ENCODE measurements at places on chromosomes 5 and 9.

DNA sequence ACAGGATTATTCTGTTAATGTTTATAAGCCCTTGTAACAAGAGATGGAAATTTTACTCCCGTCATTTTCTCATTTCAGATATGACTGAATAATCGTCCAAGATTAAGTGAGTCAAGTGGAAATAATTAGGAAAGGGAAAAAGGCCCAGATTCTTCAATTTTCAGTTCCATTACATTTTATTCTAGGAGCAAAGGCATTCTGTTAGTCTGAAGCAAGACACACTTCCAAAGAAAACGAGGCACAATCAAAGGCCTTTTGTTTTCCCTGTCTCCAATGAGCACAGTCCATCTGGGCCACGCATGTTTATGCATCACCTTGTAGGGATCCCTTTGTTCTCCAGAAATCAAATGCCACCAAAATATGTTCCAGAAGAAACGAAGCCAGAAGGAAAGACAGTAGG is 382.9 kb upstream of the RFX3 start:
- DNase-seq: no peak

- DNase-seq: no peak
Observed at GRCh38 chr9:99929652-99930051, 23.2 kb downstream of the STX17 start.

DNA sequence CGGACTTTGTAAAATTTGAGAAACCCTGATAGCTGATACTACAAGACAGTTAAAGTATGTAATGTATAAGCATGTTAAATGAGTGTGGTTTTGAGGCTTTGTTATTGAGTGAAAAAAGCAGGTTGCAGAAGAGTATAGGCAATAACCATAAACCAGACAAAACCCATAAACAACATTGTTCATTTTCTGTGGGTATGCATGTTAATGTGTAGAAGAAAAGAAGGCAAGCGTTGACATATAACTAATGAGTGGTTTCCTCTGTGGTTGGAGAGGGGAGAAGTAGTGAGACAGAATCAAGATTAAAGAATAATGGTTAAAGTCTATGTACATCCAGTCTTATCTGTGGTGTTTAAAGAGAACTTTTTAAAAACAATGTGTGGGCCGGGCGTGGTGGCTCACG is 26.2 kb downstream of the RAD23B start:
- no peak for DNase-seq

DNA sequence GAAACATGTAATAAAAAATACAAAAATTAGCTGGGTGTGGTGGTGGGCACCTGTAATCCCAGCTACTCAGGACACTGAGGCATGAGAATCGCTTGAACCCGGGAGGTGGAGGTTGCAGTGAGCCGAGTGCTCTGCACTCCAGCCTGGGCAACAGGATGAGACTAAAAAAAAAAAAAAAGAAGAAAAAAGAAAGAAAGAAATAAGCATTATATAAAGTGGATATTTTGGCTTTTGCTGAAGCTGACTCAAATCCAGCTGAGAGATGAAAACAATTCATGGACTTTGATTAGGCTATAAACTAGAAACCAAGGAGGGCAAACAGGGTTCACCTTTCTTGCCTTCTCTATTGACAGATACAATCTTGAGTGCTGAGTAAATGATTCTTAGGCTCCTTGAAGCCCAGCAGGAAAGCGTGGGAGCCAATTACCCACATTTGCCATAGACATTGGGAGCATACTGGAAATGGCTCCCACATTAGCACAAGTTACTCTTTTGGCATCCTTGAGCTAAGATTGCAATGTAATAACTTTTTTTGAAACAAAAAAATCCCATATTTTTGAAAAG is 2.4 kb upstream of the BTF3 start:
- DNase-seq: no peak

DNA sequence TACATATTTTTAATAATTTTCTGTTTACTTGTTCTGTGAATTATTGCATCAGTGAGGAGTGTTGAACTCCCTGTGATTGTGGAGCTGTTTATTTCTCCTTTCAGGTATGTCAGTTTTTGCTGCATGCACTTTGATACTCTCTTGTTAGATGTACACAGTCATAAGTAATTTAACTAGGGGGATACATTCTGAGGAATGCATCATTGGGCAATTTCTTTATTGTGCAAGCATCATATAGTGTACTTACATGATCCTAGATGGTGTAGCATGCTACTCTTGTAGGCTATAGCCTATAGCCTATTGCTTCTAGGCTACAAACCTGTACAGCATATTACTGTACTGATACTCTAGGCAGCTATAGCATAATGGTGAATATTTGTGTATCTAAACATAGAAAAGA is 9.5 kb downstream of the DENND4C start:
- DNase-seq: no peak

GRCh38 chr9:72477930-72478518 is 43.4 kb upstream of the TMC1 start:
- DNase-seq: peak; percentile 90

- DNase-seq: no peak
Observed at GRCh38 chr5:132220491-132220890, 7.2 kb downstream of the P4HA2 start.

DNA sequence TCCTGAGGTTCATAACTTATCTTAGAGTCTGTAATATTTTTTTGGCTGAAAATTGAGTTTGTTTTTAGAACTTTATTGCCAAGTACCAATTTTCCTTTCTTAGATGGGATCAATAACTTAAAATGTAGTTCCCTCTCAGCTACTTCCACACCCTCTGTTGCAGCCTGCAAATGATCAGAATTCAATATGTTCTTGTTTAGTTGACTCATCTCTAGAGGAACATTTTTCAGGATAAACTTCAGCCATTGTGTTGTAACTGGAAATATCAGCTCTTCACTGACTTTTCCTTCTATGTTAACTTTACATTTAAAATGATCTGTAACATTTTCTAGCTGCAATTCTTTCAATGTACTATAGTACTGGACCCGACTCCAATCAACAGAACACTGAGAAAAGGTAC is 115.7 kb downstream of the ESM1 start:
- no peak for DNase-seq

GRCh38 chr9:87888501-87888900 is 5.8 kb downstream of the SPATA31E1 start:
- DNase-seq: no peak

- DNase-seq: no peak
Observed at GRCh38 chr5:10301842-10302610, 5.7 kb downstream of the CMBL start.

GRCh38 chr5:102529031-102529430 is 30.2 kb upstream of the SLCO6A1 start:
- no peak for DNase-seq

DNA sequence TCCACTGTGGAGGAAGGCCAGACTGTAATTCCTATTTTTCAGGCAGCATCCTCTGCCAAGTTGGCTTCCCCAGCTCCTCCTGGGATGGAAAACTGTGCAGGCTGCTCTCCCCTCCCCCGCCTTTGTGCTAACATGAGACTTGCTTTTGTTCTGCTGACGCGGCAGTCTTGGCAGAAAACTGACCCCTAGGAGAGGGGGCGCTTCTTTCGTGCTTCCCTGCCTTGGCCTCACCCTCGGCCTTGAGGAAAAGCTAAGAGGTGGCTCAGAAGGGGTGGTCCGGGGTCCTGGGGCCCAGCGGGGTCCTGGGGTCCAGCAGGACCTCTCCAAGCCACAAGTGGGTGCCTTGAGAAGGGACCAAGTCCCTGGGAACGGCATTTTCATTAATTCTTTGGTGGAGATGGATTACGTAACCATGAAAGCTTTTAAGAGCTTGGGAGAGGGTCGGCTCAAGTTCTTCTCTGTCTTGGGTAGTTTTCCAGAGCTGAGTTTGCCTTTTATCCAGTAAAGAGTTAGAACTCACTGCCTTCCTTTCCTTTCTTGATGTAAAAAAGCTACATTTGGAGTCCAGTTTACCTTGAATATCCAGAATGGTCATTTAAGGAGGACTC is 51.0 kb downstream of the SH3PXD2B start:
- no peak for DNase-seq

- DNase-seq: no peak
Observed at GRCh38 chr9:68437785-68438184, 81.4 kb downstream of the PGM5 start.

GRCh38 chr9:132381966-132382541 is 24.6 kb downstream of the TTF1 start:
- DNase-seq: no peak

DNA sequence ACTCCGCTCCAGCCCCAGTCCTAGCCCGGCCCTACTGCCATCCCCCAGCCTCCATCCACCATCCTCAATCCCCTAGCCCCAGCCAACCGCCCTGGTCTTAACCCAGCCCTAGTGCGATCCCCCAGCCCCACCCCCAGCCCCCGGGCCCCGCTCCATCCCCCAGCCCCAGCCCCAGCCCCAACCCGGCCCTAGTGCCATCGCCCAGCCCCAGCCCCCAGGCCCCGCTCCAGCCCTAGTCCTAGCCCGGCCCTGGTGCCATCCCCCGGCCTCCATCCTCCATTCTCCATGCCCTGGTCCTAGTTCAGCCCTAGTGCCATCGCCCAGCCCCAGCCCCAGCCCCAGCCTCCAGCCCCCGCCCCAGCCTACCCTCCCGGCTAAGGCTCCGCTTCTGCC is 398 bp downstream of the TOR1A start:
- no peak for DNase-seq

DNA sequence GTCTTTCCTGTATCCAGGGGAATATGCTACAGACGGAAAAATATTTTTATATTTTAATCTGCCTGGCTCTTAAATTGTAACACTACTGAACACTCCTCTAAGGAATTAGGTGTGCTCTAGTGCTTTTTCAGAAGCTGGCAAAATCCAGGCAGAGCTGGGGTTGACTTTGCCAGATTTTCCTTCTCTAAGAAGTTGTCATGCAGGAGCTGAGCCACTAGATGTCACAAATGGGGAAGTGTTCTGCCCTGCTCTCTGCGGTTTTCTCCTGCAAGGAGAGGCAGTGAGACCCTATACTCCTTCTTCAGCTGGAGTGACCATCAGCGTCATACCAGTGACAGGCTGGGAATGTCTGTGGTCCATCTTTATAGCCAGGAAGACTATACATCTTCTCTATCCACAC is 112.5 kb downstream of the HAPLN1 start:
- DNase-seq: peak; percentile 81

- DNase-seq: no peak
Observed at GRCh38 chr9:38164659-38165221, 95.7 kb upstream of the SHB start.

DNA sequence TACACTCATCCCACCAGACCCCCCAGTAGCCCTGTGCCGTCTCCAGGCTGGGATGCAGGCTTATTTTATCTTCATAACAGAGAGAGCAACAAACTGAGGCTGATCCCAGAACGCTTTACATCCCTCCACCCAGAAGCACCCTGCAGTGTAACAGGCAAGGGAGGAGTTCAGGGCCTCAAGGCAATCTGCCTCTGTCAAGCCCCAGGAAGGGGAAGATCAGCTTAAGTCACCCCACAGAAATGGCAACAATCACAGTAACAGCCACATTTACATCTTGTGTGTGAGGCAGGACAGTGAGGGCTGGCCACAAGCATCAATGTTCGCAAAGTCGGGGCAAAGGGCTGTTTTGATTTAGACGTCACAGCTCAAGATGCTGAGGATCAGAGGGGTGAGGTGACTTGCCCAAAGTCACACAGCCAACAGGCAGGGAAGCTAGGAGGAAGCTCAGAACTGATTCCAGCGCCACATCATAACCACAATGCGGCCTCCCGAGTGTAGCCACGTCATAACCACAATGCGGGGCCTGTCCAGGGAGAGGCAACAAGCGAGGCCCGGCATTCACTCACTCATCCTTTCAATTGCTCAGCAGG is 14.4 kb downstream of the STK10 start:
- DNase-seq: no peak

DNA sequence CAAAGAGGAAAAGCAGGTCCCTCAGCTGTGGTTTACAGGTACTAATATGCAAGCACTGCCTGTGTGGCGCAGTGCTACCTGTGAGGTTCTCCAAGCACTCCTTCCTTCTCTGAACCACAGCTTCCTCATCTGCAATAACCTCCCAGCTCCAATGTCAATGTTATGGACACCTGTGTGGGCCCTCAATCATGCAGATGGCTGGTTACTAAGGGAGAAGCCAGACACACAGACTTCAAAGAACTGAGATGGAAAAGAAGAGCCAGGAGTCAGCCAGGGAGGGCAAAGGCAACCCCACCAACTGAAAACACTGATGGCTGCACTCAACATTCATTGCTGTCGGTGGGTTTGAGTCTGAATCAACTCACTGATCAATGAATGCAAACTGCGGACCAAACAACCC is 77.7 kb downstream of the NR6A1 start:
- DNase-seq: peak; percentile 17

GRCh38 chr9:90774682-90775081 is 26.9 kb upstream of the SYK start:
- DNase-seq: peak; percentile 26

DNA sequence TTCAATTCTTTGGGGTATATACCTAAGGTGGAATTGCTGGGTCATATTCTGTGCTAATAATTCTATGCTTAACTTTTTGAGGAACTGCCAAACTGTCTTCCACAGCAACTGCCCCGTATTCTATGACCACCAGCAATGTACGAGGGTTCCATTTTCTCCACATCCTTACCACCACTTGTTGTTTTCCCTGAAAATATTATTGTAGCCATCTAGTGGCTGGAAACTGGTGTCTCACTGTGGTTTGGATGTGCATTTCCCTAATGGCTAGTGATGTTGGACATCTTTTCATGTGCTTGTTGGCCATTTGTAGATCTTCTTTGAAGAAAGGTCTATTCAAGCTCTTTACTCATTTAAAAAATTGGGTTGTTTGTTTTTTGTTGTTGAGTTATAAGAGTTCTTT is 30.7 kb downstream of the MSX2 start:
- DNase-seq: peak; percentile 29

DNA sequence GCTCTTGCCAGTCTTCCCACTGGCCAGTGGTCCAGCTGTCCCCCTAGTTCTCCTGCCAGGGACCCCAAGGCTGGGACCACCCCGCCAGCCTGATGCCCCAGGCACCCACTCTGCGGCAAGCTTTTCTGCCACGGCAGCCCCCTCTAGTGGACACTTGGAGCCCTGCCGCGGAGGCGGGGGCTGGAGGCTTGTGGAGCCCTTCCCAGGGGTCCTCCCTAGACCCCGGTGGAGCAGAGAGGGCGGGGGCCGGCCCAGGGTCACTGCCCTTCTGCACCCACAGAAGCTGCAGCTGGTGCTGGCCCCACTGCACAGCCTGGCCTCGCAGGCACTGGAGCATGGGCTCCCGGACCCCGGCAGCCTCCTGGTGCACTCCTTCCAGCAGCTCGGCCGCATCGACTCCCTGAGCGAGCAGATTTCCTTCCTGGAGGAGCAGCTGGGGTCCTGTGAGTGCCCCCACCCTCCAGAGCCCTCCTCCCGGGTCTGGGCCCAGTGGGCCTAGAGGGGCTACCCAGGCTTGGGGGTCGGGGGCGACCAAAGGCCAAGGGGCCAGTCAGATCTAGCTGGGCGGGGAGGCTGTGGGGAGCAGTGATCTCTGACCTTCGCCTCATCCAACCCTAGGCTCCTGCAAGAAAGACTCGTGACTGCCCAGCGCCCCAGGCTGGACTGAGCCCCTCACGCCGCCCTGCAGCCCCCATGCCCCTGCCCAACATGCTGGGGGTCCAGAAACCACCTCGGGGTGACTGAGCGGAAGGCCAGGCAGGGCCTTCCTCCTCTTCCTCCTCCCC is 9.1 kb downstream of the EGFL7 start:
- peak; percentile 61 for DNase-seq

- DNase-seq: no peak
Observed at GRCh38 chr5:154193283-154193682, 2.8 kb downstream of the GALNT10 start.

GRCh38 chr9:38065369-38066075 is 3.5 kb downstream of the SHB start:
- no peak for DNase-seq

Measured in DMS53 (cell line).